Sciatic nerve (tissue), 2 donors: ENCODE measurements at places on chromosomes 3 and 15. TPM values are rescaled to one million over a fixed set of nuclear protein-coding genes. Genes with fewer than 3 reads are reported as not detected.
A peak's percentile ranks its signal among the peaks of the same experiment; 100 is the strongest.

- no peak for DNase-seq
These were observed 542.3 kb upstream of the ROBO2 start for GRCh38 chr3:76497636-76498035.

DNA sequence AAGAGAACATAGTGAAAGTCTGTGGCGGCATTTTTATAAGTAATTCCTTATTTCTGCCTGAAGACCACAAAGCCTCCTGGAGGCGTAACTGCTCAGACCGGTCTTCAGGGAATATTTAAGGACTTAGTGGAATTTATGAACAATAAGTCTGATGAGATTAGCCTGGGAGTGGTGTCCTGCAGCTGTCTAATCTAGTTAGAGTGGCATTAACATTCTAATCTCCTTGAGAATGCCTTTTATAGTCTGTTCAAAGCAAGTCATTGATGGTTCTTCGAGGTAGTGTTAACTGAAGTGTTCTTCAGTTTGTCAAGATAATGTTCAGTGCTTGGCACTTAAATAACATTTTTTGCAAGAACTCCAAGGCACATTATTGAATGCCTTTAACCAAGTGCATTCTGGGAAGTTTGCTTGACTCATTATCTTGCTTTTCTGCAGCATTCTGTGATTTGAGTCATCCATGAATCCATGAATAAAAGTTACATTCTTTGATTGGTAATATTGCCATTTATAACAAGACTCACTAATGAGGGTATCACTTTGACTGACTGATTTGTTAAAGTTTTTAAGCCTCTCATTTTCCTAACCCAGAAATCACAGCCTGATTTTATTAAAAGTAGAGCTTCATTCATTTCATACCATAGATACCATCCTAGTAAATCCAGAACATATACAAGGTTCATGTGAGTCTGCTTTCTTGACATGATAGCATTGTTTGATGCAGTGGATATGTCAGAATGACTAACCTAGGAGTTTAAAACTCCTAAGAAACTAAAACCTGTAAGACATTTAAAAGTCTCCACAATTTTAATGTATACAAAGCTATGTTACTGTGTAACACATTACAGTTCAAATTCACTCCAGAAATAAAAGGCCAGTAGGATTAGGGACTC, 12.5 kb downstream of the RBM5 start:
- DNase-seq, result no peak

DPPA4 gene
- not detected for total RNA-seq

GRCh38 chr3:175728566-175728965, 869.4 kb downstream of the NAALADL2 start:
- DNase-seq, result no peak

GRCh38 chr15:90957031-90957790, 2.5 kb downstream of the RCCD1 start:
- DNase-seq, result no peak

- no peak for DNase-seq
These were observed 44.7 kb downstream of the CEP70 start for GRCh38 chr3:138549179-138549977.

- no peak for DNase-seq
These were observed 16.7 kb downstream of the KAT2B start for GRCh38 chr3:20056725-20057611.

DNA sequence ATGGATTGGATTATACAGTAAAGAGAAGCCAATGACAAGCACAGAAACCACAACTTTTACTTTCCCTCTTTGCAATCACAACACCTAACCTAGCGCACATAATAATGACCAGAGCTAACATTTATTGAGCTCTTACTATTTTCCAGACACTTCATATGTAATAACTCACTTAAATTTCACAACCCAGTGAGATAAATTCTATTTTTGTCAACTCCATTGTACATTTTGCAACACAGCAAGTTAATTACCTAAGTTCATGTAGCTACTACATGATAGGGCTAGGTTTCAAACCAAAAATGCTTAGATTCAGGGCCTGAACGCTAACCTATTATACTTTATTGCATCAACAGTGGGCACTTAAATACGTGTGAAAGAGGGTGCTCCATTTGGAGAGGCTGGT, 89.5 kb downstream of the GADL1 start:
- no peak for DNase-seq

PTX3 gene
- total RNA-seq, result 4.2 TPM

DNA sequence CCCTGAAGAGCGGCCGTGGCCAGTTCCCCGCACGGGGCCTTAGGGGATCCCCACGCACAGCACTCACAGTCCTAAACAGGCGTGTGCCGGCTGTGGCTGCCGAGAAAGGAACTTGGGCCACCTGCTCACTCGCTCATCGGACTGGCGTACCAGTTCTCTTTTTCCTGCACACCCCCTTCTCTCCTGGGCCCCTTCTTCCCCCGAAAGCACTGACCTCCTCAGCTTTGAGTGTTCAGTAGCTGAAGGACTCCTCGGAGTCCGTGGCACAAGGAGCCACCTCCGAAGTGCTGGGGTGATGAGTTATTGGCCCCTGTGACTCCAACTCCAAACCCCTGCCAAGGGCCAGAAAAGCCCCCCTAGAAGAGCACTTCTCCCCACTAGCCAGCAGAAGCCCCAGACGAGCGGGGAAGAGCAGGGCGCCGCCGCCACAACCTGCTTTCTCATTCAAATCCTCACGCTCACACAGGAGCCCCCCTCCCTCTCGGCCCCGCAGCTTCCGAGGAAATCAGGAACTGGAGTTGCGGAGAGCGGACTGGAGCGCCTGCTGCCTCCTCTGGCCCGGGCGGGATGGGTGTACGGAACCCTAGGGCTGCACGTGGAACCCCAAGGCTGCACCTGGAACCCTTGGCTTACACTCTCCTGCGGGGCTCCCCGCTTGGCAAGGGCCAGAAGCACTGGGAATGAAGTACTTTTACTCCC, at the start of gene PLCH1:
Gene PLCH1 (minus strand): TSS at position 446 of the 699 bp plus-strand sequence. CDS start 40,847 bp downstream, outside the sequence.
- DNase-seq, result peak; percentile 77

GRCh38 chr3:103218146-103218545, 783.3 kb downstream of the ZPLD1 start:
- DNase-seq, result no peak

DNA sequence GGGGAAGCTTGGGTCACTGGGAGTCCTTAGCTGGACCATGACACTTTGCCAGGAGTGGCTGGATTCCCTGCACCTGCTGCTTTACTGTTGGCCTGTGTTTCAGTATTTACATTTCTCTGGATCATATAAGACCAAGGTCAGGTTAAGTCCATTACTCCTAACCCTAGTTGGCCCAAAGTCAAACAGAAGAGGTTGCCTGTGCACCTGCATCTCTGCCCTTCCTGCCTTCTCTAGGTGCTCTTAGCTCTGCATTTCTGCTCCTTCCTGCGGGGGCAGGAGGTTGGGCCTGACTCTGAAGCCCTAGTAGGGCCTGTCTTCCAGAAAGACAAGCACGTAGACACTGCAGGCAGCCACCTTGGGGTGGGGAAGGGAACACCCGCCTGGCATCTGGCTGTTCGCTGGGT, 124.3 kb downstream of the RPLP1 start:
- DNase-seq, result no peak

ZBTB38 gene
- 117 TPM for total RNA-seq

GRCh38 chr15:69104050-69104750, 56.2 kb upstream of the GLCE start:
- no peak for DNase-seq

- DNase-seq, result peak; percentile 88
These were observed 7.3 kb upstream of the NRROS start for GRCh38 chr3:196632046-196632751.

DNA sequence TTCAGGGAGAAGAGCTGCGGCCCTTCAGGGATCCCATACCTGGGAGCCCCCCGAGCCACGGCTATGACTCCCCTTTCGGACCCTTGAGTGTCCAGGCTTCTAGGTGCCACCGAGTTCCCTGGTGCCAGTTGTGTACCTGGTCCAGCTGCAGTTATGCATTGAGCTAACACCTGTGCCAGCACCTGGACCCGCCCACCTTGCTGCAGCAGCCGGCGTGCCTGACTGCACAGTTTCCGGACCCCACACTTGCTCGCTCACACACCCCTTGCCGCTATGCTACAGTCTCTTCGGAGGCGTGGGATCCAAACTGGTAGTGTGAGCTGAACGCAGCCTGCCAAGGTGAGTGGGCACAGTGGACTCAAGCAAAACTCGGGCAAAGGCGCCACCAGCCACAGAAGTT, 284.5 kb upstream of the ROBO1 start:
- DNase-seq, result no peak

GRCh38 chr3:14397046-14397445, 5.4 kb upstream of the SLC6A6 start:
- DNase-seq, result no peak

SLC30A4 gene
- 12.3 TPM for total RNA-seq

DNA sequence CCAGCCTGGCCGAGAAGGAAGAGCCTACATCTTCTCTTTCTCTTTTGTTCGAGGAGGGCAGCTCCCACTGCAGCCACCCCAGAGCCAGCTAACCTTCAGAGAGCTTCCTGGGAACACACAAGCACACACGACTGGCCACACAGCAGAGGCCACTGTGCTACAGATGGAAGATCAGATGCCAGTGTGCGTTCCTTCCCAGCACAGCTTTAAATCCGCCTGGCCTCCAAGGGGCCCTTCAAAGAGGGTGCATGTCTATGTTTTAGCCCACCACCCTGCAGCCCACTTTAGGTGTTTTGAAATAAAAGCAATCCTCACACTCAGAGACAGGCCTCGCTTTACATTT, 12.4 kb downstream of the ALDH1A3 start:
- DNase-seq, result no peak

- DNase-seq, result no peak
These were observed 19.2 kb upstream of the MFGE8 start for GRCh38 chr15:88932271-88932874.

- no peak for DNase-seq
These were observed 1.6 kb upstream of the SMAD6 start for GRCh38 chr15:66700412-66700801.

DNA sequence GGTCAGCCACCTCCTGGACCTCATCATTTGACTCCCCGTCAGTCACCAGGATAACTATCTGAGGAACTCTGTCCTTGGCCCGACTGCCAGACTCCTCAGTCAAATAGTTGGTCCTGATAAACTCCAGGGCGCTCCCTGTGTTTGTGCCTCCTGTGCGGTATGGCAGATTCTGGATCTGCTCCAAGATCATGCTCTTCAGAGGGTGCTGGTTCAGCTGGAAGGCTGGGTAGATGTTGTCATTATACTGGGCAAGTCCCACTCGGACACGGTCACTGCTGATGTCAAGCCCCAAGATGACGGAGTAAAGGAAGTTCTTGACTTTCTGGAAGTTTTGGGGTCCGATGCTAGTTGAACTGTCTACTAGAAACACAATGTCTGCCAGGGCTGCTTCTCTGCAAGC, 31.1 kb upstream of the CAPN7 start:
- no peak for DNase-seq

DNA sequence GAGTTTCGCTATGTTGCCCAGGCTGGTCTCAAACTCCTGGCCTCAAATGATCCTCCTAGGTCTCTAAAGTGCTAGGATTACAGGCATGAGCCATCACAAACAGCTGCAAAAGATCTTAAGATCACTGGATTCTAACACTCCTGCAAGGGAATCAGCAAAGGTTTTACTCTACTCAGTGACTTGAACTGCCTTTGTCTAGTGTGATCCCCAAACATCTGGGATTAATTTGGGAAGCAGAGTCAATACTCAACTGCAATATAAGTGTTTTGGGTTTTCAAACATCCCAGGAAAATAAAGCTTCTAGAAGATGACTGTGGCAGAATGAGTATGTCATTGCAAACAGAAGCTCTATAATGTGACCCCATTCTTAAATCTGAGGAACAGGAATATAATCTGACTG, 7.2 kb downstream of the SPG21 start:
- no peak for DNase-seq

- no peak for DNase-seq
These were observed 159.0 kb upstream of the CHRNA7 start for GRCh38 chr15:31871166-31871886.

RBPMS2 gene
- 14.2 TPM for total RNA-seq

ANKDD1A gene
- total RNA-seq, result 25.5 TPM

GRCh38 chr3:14538451-14539088, 1.6 kb downstream of the GRIP2 start:
- DNase-seq, result no peak

- no peak for DNase-seq
These were observed 98.6 kb downstream of the OXNAD1 start for GRCh38 chr3:16363636-16364035.

DNA sequence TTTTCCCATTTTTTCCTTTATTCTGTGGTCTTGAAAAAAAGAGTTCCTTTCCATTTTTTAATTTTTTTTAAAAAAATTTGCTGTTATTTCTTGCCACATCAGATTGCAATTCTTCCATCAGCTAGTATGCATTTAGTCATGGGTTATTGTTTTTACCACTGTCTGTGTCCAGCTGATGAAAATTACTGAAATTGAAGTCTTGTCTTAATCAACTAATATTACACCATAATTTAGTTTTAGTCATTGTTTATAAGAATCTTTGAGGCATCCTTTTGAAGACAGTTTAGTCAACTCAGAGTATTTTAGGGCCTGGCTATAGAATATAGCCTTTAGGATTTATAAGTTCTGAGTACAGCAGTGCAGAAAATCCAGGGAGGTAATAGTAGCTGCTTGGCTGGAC, 172.1 kb downstream of the LRTM1 start:
- DNase-seq, result no peak

- no peak for DNase-seq
These were observed 30.5 kb downstream of the HERC1 start for GRCh38 chr15:63803106-63803886.

DNA sequence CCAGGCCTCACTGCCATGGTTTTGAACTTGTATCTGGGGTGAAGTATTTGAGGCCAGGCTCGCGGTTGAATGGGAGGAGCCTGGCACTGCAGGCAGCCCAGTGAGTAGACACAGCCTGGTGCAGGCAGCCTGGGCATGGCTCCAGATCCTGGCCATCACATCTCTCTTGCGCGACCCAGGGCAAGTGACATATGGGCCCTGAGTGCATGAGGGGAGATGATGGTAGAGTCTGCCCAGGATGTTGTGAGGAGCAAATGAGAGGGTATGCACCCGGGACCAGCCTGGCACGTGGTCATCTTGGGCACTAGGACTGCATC, 103.5 kb downstream of the TBC1D2B start:
- DNase-seq, result no peak

TUBGCP5 gene
- 23.5 TPM for total RNA-seq

CPEB1 gene
- 27.1 TPM for total RNA-seq

DNA sequence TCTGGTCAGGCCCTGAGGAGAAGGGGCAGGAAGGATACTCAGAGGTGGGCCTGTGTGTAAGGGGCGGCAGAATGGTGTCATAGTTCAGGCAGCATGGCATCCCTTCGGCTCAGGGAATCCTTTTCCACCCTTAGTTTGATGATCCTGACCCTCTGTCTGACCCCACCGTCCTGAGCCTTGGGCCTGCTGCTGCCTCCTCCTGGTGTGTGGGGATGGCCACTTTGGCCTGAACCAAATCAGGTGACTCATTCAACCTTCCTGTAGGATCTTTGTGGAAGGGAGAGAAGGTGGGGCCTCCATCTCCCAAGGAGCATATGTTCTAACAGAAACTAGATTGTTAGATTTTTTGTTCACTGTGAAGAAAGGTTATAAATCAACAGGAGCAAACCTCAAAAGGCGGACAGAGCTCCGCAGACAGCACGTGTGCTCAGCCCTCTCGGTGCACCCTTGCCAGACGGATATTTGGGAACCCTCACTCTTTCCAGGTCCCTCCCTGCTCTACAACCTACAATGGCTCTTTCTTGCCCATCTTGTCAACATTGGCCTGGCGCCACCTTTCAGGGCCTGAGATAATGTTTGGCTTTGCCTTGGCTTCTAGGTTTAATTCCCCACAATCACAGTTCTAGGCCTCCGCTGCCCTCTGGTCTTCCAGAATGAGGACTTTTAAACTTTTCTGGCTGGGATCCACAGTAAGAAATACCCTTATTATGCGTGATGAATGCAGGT, 21.7 kb downstream of the THSD4 start:
- no peak for DNase-seq
